ENCODE measurements at places on chromosomes 4 and X.
A peak's percentile ranks its signal among the peaks of the same experiment; 100 is the strongest.

GRCh38 chr4:141730805-141731204, 94.4 kb downstream of the IL15 start:
- no peak for DNase-seq

DNA sequence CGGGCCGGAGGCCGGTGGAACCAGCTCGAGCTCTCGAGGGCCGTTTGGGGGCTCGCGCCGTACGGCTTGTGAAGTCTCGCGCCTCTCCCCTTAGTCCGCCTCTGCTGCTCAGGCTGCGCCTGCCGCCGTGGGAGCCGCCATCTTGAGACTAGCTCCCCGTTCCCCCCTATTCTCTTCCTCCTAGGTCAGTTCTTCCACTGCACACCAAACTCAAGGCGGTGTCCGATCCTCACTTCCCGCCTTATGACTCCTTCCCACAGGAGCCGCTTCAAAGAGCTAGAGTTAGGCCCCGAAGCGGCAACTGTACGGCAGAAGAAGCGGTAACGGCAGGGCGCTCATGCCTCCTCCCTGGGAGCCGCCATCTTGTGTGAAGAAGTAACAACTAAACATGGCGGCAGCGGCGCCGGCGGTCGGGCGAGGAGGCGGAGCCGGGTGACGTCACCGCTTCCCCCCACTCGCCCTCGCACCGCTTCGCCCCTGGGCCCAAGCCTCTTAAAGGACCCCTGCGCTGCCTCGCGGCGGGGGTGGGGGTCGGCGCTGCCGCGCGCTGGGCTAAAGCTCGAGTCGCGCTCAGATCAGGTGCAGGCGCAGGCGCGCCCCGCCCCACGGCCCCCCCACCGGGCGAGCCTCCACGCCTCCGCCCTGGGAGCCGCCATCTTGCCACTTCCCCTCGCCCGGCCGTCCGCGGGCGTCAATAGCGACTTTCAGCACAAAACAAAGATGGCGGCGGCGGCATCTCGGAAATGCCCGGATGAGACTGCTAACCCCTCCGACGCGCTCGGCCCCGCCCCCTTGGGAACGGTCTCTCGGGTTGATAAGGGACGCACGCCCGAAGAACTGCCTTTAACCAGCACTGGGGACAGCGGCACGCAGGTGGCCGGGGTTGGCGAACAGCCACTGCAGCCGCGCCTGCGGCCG, at the start of gene HCFC1:
Gene HCFC1 (minus strand): TSS at position 369 of the 918 bp plus-strand sequence. CDS start 978 bp downstream, outside the sequence.
- peak; percentile 86 for DNase-seq

- DNase-seq: no peak
Observed at GRCh38 chr4:159171287-159171686, 68.4 kb downstream of the RAPGEF2 start.

DNA sequence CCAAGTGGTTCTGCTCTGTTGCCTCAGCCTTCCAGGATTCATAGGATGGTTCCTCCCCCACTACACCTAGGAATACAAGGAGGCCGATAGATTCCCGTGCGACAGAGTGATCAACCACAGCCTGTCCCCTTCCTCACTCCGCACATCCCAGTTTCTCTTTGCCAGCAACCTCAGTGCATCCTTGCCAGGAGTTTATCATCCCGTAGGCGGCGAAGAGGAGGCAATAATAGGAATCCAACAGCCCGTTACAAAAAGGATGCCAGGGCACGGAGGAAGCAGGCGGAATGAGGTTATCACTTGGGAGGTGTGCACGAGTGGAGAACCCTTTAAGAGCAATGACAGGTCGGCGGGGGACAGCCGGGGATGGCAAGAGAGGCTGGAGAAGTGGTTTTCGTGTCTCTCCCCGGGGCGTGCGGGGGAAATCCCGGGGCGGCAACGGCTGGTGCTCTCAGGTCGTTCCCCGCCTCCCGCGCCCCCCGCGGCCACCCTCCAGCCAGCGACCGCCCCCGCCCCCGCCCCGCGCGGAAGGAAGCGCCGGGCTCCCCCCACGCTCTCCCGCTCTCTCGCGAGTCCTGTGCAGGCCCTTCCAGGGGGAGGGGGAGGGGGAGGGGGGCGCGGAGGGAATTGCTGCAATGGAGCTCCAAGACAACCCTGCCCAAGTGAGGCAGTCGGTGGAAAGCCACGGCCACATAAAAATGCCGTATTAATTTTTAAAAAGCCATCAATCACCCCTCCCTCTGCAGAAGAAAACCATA, 1.6 kb downstream of the PPP3CA start:
- DNase-seq: peak; percentile 71

- DNase-seq: no peak
Observed at GRCh38 chr4:24643774-24644520, 59.6 kb upstream of the DHX15 start.

- DNase-seq: no peak
Observed at GRCh38 chr4:20590849-20591248, 109.4 kb upstream of the PACRGL start.

- DNase-seq: no peak
Observed at GRCh38 chr4:23878246-23878891, 11.5 kb downstream of the PPARGC1A start.

DNA sequence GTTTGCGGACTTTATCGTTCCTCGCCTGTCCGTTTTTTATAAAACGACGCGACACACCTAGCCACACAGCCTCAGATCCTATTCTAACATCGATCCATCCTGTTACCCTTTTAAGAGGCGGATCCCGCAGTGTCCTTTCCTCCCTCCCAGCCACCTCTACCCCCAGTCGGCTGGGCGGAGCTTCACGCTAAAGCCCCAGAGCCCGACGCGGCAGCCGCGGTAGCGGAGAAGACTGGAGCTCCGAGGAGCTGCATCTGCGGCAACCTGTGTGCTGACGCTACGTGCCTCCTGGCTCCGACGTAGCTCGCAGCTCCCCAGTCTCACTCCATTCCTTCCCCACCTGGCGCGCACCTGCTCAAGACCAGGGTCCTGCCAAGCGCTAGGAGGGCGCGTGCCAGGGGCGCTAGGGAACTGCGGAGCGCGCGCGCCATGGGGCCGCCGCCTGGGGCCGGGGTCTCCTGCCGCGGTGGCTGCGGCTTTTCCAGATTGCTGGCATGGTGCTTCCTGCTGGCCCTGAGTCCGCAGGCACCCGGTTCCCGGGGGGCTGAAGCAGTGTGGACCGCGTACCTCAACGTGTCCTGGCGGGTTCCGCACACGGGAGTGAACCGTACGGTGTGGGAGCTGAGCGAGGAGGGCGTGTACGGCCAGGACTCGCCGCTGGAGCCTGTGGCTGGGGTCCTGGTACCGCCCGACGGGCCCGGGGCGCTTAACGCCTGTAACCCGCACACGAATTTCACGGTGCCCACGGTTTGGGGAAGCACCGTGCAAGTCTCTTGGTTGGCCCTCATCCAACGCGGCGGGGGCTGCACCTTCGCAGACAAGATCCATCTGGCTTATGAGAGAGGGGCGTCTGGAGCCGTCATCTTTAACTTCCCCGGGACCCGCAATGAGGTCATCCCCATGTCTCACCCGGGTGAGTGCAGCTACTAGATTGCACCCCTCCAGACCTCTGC, at the start of gene RNF128:
Gene RNF128 (plus strand): TSS at position 217 of the 953 bp plus-strand sequence. CDS start 213 bp downstream, at position 430.
- peak; percentile 5 for DNase-seq

DNA sequence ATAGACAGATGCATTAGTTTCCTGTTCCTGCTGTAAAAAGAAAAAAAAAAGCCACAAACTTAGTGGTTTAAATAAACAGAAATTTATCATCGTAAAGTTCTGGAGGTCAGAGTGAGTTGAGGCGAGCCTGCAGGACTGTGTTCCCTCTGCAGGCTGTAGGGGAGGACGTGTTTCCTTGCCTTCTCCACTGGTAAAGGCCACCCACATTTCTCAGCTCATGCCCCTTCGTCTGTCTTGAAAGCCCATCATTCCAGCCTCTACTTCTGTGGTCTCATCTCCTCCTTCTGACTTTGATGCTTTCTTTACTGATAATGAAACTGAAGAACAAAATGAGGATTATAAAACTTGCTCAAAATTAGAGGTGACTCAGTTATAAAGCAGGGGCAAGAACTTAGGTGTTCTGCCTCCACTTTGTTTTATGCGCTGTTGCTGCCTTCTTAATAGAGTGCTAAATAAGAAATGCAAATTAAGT, 143.0 kb downstream of the STIM2 start:
- DNase-seq: peak; percentile 39

DNA sequence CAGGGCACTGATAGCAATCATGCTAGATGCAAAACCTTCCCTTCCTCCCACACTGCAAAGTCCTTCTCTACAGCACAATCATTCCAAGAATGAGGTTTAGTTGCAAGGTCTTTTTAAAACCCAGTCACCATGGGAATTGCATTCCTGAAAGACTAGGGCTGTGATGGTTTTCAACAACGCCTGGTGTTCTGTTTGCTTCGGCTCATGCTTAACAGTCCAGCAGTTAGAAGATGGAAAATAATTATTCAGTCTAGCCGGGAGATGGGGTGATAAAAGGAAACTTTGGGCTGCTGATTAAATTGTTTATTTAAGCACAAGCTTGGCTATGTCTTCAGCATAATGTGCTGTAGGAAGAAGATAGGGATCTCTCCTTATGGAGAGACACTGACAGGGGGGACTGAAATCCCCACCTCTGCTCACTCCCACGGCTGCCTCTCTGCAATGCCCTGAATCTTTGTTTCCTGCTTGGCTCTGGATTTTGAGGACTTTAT, 211.4 kb downstream of the MID1IP1 start:
- no peak for DNase-seq

DNA sequence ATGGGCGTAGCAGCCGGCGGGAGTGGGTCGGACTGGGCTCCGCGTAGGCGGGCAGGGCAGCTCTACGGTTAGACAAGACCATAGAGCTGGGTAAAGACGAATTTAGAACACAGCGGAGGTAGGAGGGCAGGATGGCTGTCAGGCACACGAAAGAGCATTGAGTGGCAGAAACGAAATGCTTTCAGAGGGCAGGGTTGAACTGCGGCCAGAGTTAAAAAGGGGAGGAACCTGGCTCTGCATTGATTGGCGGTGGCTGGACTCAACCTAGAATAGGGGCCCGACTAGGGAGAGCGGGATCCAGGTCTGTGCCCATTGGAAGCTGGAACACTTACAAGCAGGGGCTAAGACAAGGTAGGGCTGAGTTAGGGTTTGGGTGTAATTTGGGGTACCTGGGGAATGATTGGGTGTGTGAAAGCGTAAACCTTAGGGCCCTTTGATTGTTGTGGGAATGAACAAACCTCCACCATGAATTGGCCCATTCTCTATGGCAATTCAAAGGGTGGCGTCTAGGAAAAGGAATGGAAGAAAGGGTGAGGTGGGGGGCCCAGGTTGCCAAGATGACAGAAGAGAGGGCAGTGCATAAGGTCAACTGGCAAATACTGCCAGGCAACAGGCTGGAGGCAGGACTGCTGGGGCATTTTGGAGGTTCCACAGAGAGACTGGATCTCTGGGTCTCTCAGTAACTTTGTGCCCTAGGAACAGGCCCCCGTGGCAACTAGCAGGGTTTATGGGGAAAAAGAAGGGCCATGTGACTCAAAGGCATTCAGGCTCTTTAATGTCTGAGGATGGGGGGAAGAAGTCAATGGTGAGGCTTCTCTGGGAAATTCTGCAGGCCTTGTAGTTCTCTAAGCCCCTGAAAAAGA, 911 bp upstream of the ELK1 start:
- DNase-seq: no peak

DNA sequence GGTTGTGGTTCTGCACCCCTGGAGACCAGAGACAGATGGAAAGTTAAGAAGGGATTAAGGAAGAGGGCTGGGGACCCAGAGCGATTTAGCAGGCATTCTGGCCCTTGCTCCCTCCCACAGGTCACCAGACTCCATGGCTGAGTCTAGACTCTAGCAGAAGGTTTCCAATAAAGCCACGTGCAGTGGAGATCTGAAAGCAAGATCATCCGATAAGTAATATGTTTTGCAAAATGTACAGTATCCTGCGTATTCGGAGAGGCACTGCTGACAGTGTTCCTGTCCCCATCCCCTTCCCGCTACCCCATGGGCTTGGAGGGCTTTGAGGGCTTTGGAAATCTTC, 531 bp upstream of the GPRIN3 start:
- DNase-seq: no peak

GRCh38 chrX:131783555-131784308, 239.4 kb upstream of the STK26 start:
- no peak for DNase-seq

GRCh38 chr4:126572264-126572663, 1060.5 kb upstream of the INTU start:
- no peak for DNase-seq

DNA sequence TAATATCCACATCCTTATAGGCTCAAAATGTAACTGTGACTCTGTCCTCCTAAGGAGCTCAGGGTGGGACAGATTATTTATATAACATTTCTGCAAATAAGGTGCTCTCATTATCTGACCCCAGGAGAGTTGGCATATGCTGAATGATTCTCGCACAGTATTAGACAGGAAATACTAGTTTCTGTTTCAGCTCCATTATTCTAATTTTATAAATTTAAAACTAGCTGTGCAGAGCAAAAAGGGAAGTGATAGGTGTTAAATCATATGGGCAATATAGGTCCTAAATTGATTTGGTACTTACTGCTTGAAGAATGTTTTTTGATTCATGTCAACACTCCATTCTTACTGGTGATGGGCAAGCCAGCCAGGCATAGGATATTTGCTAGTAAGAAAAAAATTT, 141.5 kb downstream of the GLRA2 start:
- DNase-seq: no peak

DNA sequence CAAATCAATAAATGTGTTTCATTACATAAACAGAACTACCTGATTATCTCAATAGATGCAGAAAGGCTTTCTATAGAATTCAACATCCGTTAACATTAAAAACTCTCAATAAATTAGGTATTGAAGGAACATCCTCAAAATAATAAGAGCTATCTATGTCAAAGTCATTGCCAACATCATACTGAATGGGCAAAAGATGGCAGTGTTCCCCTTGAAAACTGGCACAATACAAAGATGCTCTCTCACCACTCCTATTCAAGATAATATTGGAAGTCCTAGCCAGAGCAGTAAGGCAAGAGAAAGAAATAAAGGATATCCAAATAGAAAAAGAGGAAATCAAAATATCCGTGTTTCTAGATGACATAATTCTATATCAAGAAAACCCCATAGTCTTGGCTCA, 466.4 kb downstream of the MAGEE1 start:
- no peak for DNase-seq

DNA sequence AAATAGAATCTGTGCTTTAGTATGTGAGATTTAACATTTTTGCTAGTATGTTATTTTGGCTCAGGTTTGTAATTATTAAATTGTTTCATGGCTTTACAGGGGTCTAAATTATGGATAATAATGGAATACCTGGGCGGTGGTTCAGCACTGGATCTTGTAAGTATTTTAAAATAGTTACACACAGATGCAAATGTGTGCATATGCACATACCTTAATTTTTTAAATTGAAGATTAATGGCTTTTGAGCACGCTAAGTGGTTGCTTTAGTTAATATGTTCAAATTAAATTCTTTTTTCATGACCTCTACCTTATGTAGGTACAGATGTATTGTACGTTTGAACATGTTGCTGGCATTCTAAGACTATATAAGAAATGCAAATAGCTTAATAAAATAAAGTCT, 40.2 kb downstream of the STK26 start:
- DNase-seq: no peak

- no peak for DNase-seq
Observed at GRCh38 chr4:125582302-125582701, 267.5 kb downstream of the FAT4 start.

- no peak for DNase-seq
Observed at GRCh38 chr4:95129821-95130311, 372.1 kb downstream of the BMPR1B start.

GRCh38 chrX:413322-414201, 26.9 kb upstream of the PPP2R3B start:
- DNase-seq: no peak
